ENCODE measurements at places on chromosomes 2 and 18.

GRCh38 chr2:52416340-52416739 lies 1351.3 kb upstream of the CHAC2 start:
- DNase-seq, result no peak

- DNase-seq, result peak; percentile 64
Measured at GRCh38 chr2:25276569-25277465, 64.9 kb downstream of the DNMT3A start.

DNA sequence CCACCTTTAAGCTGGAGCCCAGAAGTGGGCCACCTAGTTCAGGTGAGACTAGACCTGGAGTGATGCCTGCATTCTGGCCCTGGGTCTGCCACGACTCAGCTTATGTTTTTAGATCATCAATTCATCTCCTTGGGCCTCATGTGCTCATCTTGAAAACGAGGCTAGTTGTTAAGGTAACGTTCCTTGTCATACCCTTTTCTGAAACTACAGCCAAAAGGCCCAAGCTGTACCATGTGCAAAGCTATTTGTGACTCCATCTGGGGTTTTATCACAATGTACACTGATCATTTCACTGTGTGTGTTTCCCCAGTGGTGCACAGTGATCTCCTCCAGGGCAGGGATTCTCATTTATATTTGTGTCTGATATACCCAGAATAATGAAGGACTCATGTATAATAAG lies 138.4 kb upstream of the COPS8 start:
- DNase-seq, result no peak

GRCh38 chr2:200615247-200615646 lies 29.4 kb downstream of the AOX1 start:
- DNase-seq, result no peak

- DNase-seq, result no peak
Measured at GRCh38 chr2:30639836-30640235, 167.4 kb downstream of the CAPN13 start.

DNA sequence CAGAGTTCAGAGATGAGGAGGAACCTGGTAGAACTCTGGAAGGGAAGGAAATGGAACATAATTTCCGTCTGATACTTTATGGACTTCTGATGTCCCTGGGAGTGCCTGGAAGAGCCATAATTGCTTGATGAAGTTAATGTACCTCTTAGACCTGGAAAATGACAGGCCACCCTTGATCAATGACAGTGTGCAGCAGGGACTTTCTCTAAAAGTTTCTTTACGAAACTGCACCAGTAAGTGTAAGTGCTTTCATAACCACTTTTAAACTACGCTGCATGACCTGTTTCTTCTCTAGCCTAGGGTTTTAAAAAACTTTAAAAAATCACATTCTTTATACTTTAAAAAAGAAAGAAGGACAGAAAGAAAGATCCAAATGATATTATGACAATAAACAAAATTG lies 164.5 kb downstream of the LPIN1 start:
- no peak for DNase-seq

GRCh38 chr2:190202604-190203003 lies 117.0 kb downstream of the HIBCH start:
- DNase-seq, result no peak

- DNase-seq, result no peak
Measured at GRCh38 chr2:72793798-72794440, 31.9 kb downstream of the EXOC6B start.

- peak; percentile 83 for DNase-seq
Measured at GRCh38 chr2:168773719-168774521, 28.5 kb upstream of the NOSTRIN start.

DNA sequence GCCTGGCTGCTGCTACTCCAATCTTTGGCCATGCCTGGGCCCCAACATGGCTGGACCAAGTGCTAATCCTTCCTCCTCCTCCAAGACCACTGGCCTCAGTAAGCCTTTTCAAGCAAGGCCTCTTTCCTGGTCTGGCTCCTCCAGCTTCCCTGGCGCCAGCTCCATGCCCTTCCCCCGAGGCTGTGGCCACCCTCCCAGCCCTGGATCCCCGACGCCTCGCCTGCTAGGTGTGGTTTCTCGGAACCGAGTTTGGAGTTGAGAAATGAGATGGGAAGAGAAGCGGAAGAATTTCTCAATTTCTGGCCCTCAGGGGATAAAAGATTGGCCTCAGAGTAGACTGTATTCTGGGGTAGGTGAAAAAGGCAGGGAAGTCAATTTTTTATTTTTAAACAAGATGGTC lies 46.4 kb downstream of the ADCY3 start:
- DNase-seq, result no peak

- DNase-seq, result no peak
Measured at GRCh38 chr2:235478609-235479008, 15.2 kb upstream of the AGAP1 start.

DNA sequence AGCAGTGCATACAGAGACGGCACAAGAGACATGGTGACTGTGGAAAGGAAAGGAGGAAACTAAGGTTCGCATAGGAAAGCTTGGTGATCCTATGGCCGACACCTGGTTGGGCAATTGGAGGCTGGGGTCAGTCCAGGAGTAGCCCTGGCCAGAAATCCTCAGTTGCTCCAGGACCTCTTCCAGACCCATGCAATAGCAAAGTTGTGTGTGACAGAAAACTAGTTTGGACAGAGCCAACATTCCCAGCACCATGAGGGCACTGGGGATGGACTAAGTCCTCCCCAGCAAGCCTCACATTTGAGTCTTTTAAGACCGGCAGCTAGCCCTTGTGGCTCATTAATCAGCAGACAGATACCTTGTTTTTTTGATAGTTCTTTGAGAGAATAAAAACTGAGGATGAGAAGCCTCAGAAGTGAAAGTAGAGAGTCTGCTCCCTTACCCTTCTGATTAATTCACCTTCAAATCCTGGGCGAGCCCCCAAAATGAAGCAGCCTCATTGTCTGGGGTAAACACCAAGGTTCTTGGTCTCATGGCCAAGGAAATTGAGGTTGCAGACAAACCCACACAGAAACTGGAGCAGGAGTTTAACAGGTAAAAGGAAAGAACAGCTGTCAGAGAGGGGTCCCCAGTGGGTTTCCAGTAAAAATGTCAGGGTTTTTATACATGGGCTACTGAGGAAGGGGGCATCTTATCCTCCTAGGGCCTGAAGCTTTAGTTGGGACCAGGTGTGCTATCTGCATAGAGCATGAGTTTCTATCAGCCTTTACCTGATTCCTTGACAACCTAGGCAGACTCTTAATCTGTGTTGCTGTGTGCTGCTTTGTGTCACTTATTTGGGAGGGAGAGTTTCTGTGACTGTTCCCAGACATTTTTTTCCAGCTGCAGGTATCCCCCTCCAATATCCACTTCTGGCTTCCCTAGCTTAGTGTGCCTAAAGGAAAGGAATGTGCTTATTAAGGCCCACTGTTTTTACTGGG lies 39.1 kb downstream of the STK17B start:
- DNase-seq, result no peak

- DNase-seq, result peak; percentile 21
Measured at GRCh38 chr2:147844697-147845410, at the start of gene ACVR2A. ACVR2A (plus strand) TSS chr2:147845029; CDS start chr2:147845153, 124 bp downstream.

GRCh38 chr2:23520256-23520655 lies 135.3 kb downstream of the KLHL29 start:
- DNase-seq, result no peak

GRCh38 chr2:181304011-181304844 lies 153.0 kb upstream of the ITGA4 start:
- peak; percentile 1 for DNase-seq

- DNase-seq, result no peak
Measured at GRCh38 chr2:133586978-133587377, 18.7 kb upstream of the NCKAP5 start.

GRCh38 chr2:5980450-5981190 lies 288.4 kb downstream of the SOX11 start:
- no peak for DNase-seq

GRCh38 chr2:29165362-29166241 lies 50.4 kb downstream of the CLIP4 start:
- no peak for DNase-seq

DNA sequence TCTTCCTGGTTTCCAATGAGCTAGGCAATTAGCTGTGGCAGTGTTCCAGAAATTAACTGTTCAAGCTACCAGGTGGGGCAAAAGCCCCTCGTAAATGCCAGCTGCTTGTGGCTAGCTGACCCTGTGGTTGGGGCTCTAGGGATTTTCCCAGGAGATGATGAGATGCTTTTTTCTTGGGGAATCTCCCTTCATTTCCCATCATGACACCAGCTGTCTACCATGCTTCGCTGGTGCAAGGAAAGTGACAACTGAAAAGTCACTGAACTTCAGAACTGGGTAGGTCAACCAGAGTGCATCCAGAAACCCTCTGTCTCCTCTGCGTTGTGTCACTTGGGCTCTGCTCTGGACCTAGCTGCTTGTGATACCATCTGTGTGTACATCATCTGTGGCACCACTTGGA lies 386.5 kb upstream of the DCC start:
- DNase-seq, result no peak

DNA sequence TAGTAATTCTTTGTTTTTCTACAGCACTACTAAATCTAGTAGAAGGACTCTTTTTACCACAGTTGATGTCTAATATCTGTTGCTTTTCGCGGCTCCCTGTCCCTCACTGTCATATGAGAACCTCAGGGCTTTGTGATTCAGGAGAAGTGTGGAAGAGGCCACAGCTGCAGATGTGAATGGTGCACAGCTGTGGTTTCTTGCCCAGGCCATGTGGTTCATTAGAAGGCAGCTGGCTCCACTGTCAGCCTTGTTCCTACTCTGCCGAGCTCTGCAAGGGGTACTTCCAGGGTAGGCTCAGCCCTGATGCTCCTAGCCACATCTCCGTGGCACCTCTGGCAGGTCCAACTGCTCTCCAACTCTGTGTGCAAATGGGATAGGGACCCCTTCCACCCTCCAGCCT lies 83.9 kb downstream of the APOB start:
- DNase-seq, result no peak

- no peak for DNase-seq
Measured at GRCh38 chr2:75324141-75324540, 124.8 kb upstream of the TACR1 start.

DNA sequence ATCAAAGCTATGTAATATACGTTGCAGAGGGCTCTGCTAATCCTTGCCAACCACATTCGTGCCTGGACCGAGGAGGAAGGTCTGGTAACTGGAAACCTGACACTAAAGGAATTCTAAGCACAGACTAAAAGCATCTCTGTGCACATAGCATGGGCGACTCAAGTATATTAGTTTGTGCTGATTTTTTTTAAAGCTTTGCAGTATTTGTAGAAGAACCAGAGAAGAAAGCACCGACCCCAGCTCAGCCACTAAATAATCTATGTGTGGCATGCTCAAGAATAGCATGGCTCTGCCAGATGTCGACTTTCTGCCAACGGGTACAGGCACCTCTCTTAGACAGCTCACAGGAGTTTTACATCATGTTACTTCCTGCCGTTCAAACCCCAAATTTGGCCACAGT lies 73.2 kb upstream of the NRP2 start:
- no peak for DNase-seq

- no peak for DNase-seq
Measured at GRCh38 chr2:165472922-165473321, 3.4 kb downstream of the CSRNP3 start.

- DNase-seq, result no peak
Measured at GRCh38 chr2:123047186-123047585, 977.9 kb upstream of the CNTNAP5 start.

GRCh38 chr2:151961558-151961957 lies 133.3 kb upstream of the ARL5A start:
- DNase-seq, result no peak

- DNase-seq, result no peak
Measured at GRCh38 chr2:176148751-176149421, 2.5 kb upstream of the HOXD4 start.

DNA sequence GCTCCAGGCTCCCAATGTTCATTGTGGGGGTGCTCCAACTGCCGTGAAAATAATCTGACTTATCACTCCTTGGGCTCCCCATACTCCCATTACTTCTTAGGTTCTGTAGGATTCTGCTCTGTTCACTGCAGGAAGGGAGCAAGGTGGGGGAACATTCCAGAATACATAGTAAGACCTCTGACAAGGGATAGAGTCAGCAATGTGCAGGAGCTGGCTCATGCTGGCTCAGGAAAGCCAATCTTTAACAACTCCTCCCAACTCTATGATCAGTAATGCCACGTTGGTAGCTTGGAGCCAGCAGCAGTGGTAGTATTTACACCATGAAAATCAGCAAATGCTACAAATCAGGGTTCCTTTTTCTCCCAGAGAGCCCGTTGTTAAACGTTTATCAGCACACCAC lies 44.4 kb downstream of the FECH start:
- no peak for DNase-seq

DNA sequence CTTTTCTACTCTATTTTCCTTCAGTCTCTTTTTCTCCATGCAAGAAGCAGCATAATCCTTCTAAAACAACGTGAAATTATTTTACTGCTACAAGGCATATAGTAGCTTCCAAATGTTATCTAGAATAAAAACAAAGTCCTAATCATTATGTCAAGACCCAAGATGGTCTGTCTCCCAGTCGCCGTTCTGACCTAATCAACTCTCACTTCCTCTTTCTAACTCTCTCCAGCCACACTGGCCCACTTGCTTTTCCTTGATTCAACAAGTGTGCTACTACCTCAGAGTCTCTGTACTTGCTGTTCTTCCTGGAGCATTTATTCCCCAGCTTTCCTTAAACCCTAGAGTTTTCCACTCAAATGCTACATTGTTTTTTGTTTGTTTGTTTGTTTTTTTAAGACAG lies 1491.2 kb downstream of the LRP1B start:
- no peak for DNase-seq

GRCh38 chr2:125424266-125424785 lies 1231.6 kb upstream of the GYPC start:
- DNase-seq, result no peak

DNA sequence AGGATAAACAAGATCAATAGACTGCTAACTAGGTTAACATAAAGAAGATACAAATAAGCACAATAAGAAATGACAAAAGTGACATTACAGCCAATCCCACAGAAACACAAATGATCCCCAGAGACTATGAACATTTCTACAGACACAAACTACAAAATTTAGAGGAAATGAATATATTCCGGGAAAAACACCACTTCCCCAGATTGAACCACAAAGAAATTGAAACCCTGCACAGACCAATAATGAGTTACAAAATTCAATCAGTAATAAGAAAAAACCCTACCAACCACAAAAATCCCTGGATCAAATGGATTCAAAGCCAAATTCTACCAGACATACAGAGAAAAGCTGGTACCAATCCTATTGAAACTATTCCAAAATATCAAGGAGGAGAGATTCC lies 232.4 kb upstream of the RBMS1 start:
- DNase-seq, result no peak

- DNase-seq, result no peak
Measured at GRCh38 chr18:49193897-49194296, 243.1 kb upstream of the SMAD7 start.

- no peak for DNase-seq
Measured at GRCh38 chr2:46471-47345, at the start of gene FAM110C. FAM110C (minus strand) TSS chr2:46505; CDS start chr2:46385, 120 bp downstream.

DNA sequence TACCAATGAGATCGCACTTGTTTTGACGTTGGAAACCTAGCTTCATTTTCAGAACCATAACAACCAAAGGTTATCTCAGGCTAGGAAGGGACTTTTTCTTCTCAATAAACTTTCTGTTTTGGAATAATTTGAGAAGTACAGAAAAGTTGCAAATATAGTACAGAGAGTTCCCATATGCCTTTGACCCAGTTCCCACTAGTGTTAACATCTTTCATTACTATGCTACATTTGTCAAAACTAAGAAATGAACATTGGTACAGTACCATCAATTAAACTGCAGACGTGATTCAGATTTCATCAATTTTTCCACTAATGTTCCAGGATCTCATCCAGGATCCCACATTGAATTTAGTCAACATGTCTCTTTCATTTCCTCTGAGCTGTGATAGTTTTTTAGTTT lies 111.6 kb downstream of the ATL2 start:
- DNase-seq, result no peak

- no peak for DNase-seq
Measured at GRCh38 chr18:58060254-58060653, 16.2 kb downstream of the NEDD4L start.

- no peak for DNase-seq
Measured at GRCh38 chr2:19876751-19877150, 25.0 kb downstream of the TTC32 start.
